ENCODE measurements at places on chromosomes 13 and 19. TPM values are rescaled to one million over a fixed set of nuclear protein-coding genes. Genes with fewer than 3 reads are reported as not detected.

DNA sequence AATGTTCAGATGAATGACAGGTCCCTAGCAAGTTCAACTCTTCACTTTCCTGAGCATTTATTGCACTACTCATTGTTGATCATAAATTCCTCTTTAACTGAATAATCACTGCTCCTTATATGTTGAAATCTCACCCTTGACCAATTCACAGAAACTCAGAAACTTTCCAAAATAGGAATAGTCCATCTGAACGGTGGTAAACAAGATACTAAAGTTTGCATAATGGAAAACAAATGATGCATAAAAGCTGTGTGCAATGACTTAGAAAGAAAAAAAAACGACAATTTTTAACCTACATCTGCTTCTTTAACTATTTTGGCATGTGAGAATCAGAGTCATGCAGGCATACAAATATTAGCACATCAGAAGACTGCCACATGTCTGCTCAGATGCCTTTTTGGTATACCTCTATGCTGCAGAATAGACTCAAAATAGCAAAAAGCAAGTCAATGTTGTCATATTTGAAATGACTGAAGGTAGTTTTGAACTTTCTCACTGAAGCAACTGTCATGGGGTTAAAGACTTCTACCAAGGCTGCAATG, 34.8 kb downstream of the SLC10A2 start:
- DNase-seq: no peak

GRCh38 chr19:6218491-6219146, 61.2 kb downstream of the MLLT1 start:
- DNase-seq: peak; percentile 78

GRCh38 chr13:55999709-56000108, 1141.0 kb upstream of the PRR20A start:
- no peak for DNase-seq

DNA sequence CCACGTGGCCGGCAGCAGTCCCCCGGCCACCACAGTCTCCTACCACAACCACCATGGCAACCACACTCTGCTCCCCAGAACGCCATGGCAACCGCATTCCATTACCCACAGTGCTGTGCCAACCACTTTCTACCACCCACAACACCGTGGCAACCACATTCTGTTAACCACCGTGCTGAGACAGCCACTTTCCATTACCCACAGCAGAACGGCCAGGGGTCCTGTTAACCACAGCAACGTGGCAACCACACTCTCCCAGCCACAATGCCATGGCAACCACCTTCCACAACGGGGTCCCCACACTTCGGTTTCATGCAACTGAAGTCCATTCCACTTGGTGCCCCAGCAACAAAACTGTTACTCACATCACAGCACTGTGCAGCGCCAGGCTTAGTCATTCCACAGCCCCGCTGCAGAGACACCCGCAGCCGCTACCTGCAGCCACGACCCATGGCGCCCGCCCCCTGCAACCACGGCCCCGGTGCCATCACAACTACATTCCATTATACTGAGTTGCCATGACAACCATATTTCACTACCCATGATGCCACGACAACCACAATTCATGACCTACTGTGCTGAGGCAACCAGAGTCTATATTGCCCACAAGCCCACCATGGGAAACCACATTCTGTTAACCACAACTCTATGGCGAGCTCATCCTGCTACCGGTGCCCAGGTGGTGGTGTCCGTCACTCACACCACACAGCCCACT, 10.0 kb downstream of the DPF1 start:
- no peak for DNase-seq

DNA sequence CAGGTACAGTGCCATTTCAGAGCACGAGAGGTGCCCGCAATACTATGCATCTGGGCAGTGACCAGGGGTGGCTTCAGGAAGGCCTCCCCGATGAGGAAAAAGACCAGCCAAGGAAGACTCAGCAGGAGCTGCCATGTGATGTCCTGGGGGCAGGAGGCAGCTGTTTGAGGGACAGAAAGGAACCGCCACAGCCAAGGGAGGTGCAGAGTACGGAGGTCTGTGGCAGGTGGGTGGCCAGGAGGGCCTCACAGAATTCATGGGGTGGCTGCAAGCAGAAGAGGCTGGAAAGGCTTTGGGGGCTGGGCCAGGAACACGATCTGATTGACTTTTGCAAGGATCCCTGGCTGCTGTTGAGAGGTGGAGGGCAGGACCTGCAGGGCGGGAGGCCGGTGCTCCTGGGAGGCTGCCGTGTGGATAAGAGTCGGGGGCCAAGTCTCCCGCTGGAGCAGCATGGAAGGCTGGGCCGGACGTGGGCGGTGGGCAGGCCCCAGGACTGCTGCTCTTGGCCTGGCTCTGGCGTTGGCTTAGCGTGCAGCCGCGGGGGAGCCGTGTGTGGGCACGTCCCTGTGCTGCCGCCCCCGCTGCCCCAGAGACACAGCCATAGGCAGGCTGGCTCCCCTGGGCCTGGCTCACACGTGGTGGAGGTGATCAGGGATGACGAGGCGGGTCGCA, 29.1 kb downstream of the CEBPA start:
- no peak for DNase-seq

DNA sequence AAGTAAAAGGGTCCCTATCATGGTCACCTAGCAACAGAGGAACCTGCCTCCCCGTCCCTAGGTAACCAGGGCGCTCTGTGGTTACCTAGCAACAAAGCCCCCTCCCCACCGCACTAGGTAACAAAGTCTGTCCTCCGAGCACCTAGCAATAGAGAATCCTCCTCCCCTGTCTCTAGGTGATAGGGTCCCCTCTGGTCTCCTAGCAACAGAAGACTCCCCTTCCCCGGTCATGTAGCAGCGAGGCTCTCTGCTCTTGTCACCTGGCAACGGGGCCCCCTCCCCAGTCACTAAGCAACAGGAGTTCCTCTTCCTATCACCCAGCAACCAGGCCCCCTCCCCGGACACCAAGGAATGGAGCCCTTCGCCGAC, 307 bp downstream of the JOSD2 start:
- DNase-seq: peak; percentile 52

- no peak for DNase-seq
These were observed 27.4 kb upstream of the DCLK1 start for GRCh38 chr13:36158611-36159010.

GRCh38 chr19:11106477-11106876, 17.2 kb downstream of the LDLR start:
- no peak for DNase-seq

DNA sequence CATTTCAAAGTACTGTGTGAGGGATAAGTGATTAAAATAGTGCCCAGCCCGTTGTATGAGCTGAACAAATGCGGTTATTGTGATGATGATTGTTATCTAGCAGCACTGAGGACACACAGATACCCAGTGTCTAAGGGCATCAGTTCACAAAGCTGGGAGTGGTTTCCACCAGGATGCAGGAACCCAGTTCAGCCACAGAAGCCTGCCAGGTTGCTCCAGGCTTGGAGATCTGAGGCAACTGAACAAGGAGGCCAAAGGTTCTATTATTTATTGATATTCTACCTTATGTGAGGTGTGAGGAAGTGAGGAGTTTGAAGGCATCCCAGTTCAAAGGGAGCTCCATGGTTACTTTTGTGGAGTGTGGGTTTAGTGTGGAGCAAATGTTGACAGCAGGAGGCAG, 13.2 kb downstream of the DIAPH3 start:
- no peak for DNase-seq

DNA sequence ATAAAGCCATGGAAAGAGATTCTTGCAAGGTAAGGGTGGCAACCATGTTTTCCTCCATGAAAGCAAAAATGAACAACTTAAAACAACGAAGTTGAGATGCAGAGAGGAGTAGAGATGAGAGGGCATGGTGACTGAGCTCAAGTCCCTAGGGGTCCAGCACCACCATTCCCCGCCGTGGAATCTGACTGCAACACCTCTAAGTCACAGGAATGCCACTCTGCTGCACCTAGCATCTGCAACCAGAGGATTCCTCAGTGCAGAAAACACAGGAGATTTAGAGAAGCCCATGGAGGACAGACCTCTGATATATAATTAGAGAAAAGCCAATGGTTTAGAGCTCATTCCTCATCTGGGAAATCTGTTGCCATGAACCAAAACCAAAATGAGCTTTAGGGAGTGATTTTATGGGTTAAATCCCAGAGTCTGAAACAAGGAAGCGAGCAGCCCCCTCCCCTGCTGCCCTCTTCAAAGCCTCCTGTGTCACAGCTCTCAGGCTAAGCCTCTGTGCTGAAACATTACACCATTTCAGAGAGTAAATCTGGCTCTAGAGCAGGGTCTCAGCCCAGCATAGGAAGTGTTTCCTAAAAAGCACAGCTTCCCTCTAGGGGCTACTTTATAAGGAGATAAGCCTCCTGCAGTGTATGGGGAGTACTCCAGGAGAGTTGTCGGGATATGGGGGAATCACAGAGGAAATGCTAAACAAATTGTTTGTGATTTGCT, 1043.6 kb downstream of the UQCRFS1 start:
- peak; percentile 10 for DNase-seq

DNA sequence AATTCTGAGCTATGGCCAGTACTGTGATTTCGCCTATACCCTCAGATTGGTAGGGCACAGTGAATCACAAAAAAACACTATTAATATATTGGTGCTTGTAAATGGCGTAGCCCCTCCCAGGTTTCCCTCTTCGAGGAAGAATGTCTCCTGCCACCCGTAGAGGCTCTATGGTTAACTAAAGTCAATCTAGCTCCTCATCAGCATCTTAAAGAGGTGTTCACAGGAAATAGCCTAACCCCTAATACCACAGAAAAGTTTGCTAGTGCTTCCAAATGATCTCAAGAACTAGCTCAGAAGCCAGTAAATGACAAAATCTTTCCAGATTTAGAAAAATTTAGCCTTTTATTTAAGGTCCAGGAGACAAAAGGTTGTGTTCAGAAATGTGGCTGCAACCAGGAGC, 56.3 kb upstream of the DCT start:
- no peak for DNase-seq

DNA sequence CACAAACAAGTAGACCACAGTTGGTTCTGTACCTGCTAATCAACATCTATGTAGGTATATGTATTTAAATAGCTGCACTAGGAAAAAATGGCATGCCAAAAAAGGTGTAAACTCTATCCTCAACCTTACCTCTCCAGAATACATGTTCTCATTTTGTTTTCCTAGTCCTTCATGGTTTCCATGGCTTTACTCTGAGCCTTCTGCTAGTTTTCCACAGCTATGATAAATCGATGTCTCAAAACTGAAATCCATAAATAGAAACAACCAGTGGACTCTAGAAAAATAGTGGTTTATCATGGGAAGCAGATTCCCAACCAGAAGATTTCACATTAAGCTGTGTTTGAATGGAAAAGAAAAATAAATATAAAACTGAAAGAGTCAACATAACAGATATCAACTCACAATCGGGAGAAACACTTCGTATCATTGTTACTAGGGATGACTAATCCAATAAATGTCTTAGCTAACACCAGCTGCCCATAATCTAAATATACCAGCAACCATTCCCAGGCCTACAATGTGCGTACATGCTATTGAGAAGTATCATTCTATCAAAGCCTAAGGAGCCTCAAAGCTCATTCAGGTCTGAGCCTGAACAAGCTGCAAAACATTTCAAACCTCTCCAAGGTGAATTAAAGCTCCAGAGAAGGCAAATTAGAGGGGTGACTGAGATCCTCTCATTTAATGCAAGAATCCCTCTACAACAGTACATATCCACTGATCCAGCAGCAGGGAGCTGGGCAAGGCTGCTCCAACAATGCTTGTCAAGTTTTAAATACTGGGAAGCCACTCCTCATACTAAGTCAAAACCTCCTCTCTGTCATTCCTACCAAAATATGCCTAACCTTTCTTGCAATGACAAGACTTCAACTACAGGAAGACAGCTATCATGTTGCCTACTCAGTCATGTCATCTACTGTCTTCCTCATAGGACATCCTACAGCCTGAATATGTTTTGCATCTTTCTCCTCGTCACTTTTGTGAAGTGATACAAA, 90.2 kb downstream of the KCTD12 start:
- DNase-seq: no peak

DNA sequence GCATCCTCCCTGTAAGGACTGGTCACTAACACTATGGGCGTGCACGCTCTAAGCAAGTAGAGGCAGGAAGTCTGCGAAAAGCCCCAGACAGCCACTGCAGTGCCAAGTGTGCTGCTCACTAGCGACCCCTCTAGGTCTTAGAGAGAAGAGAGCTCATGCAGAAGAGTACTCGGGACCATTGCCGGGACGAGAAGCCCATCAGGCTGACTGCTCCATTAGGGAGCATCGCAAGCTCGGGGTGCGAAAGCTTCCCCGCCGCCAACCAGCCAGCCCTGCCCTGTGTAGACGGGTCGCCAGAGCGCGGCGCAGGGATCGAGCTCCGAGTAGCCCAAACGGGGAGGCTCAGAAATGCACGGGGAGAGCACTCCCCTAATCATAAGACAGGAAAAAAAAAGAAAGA, 16.6 kb downstream of the POU4F1 start:
- DNase-seq: no peak

- DNase-seq: no peak
These were observed 380.0 kb downstream of the KLF12 start for GRCh38 chr13:73754241-73754640.

DNA sequence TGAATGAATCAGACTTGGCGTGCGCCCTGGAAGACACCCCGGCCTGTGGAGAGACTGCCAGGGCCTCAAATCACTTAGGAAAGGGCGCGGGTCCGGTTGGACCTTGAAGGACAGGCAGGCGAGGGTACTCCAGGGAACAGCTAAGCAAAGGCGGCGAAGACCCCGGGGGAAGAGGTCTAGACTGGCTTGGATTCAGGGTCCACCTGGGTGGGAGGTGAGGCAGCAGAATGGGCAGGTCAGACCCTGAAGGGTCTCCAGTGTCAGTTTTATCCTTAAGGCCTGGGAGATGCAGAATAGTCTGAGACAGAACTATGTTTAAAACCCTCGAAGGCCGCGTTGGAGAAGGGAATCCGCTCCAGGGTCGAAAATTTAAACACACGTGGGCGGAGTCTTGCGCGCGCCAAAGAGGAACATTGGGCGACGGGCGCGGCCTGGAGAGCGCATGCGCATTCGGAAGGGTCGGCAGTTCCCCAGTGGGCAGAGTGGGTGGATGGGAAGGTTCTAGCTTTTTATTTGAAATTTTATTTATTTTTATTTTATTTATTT, 567 bp upstream of the SMG9 start:
- DNase-seq: peak; percentile 41

Gene NACC1
- 21.2 TPM for polyA plus RNA-seq

Gene TMEM221
- polyA plus RNA-seq: 3.1 TPM

Gene GJB6
- 2.6 TPM for polyA plus RNA-seq

Gene ZNF524
- 6.6 TPM for polyA plus RNA-seq

Gene LENG9
- polyA plus RNA-seq: 1.5 TPM

Gene METTL21C
- 0.79 TPM for polyA plus RNA-seq

Gene ZNF723
- polyA plus RNA-seq: 0.10 TPM

Gene PSG3
- polyA plus RNA-seq: 0.46 TPM

Gene KLK7
- 5.5 TPM for polyA plus RNA-seq

Gene ZNF66
- 4.0 TPM for polyA plus RNA-seq

Gene TNFAIP8L1
- polyA plus RNA-seq: 11.4 TPM

Measured in right renal cortex interstitium (tissue), 3 donors.